ENCODE measurements at places on chromosomes 6 and 20.

DNA sequence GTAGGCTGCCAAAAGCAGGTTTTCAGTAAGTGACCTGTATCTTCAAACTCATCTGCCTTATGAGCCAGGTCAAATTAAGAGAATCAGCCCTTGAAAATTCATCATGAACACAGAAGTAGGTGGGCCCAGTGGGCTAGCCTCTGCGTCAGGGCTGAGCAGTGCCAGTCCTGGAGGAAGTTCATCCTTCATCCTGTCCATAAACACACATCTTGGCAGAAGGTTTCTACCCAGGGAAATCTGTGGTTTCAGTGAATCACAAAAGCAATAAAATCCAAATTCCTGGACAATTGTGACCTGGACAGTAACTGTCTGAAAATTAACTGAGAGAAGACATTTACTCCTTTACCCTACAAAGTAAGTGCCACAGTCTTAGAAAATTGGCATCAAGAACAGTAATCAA, 72.4 kb downstream of the ATG5 start:
- no peak for DNase-seq

- no peak for DNase-seq
Observed at GRCh38 chr6:170102038-170102437, 188.8 kb downstream of the DLL1 start.

GRCh38 chr6:169388395-169389166, 134.9 kb upstream of the THBS2 start:
- no peak for DNase-seq

- no peak for DNase-seq
Observed at GRCh38 chr6:145009711-145010110, 724.6 kb downstream of the UTRN start.

- no peak for DNase-seq
Observed at GRCh38 chr20:48414786-48415185, 413.0 kb downstream of the PREX1 start.

GRCh38 chr6:125258651-125259353, 43.0 kb downstream of the HDDC2 start:
- DNase-seq, result no peak

DNA sequence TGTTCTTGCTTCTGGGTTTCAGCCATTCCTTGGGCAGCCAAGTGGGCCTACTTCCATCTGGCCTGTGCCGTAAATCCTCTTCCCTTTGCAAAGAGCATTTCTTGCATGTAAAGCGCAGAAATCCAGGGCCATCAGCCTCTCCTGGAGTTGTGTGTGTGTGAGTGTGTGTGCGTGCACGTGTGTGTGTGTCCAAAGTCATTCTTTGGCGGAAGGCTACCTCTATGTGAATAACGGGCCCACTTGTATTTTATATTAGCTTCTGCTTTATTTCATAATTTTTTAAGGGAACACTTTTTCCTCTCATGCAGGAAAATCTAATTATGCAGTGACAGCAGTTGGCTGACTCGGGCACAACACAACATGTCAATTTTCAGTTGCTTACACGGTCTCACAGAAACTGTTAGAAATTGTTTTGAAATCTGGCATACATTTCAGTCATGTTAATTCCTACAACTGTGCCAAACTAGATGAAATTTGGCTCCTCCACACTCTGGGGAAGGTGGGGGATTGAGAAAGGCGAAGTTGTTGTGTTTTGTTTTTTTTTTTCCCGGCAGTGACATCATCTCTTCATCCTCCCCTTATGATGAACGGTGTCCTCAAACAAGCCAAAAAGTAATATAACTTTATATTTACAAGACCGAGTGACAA, 223.7 kb upstream of the TSHZ2 start:
- no peak for DNase-seq

- no peak for DNase-seq
Observed at GRCh38 chr6:44831002-44831610, 443.6 kb downstream of the CDC5L start.

- DNase-seq, result peak; percentile 82
Observed at GRCh38 chr6:134379076-134379475, 61.2 kb upstream of the SGK1 start.

DNA sequence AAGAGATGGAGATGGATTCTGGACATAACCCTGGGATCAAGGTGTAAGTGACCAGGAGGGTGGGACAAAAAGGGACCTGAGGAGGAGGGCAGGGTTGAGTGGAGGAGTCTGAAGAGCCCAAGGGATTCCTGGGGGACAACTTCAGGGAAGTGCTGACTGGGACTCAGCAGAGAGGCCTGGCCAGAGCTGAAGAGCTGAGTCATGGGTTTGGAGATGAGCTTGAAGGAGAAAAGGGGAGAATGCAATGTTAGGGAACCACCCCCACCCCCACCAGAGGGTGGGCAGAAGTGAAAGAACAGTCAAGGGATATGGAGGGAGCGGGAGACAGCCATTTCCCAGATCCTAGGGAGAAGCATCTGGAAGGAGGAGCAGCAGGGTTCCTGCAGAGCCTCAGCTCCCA, 55.2 kb downstream of the INSM1 start:
- no peak for DNase-seq

DNA sequence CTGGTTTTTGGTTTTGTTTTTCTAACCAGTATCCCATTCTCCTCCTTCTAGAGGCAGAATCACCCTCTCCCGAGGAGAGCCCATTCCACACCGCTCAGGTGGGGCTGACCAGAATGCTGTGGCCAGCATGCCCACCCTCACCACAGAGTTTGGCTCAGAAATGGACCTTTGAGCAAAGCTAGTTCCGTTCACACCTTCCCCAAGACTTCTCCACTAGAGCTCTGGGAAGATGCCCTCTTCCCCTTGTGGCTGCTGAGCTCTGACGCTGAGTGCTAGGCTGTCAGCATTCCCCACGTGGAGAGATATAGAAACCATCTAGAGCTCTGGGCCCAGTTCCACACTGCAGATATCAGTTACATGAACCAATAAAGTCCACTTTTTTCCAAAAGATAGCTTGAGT, 7.9 kb downstream of the GPLD1 start:
- DNase-seq, result no peak

DNA sequence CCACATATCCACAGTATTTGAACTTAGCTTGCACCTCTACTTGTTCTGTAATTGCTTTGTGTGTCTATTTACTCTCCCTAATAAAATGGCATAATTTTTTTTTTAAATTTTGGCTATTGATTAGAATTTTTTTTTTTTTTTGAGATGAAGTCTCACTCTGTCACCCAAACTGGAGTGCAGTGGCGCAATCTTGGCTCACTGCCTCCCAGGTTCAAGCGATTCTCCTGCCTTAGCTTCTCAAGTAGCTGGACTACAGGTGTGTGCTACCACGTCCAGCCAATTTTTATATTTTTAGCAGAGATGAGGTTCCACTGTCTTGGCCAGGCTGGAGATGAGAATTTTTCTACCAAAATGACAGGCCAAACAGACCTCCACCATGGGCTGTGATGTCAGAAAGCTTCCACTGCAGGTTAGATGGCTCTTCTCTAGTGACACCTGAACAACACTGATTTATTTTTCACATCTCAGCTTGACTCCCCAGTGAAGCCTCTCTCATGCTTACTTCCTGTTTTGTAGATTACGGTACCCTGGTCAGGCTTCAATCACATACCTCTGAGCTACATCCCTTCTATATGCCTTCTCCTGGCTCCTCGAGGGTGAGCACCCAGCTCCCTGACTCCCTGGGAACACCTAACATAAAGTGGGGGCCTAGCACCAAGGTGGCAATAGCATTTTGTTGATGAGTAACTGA, 112.8 kb downstream of the ARHGAP18 start:
- DNase-seq, result no peak

DNA sequence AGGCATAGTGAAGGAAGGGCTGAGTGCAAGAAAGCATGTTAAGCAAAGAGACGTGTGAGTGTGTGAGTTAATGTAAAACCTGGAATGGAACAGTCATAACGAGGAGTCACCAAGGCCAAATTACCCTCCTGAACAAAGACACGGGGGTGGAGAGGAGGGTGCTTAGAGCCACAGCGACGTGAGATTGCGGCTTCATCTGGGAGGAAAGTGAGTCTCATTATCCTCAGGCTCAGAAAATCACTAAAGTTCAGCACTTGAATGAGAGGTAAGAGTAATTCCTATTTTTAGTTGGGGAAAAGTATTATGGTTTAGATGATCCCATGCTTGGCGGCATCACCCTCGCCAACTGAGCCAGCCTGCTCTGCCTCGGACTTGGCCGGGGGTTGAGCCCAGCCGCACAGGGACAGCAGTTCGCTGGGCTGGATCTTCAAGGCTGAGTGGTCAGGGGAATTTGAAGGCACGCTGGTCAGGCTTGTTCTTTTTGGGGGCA, 136.6 kb downstream of the DTNBP1 start:
- DNase-seq, result no peak

GRCh38 chr6:169854083-169854725, 102.8 kb downstream of the ERMARD start:
- no peak for DNase-seq

- DNase-seq, result no peak
Observed at GRCh38 chr20:36219671-36220220, 16.5 kb upstream of the AAR2 start.

DNA sequence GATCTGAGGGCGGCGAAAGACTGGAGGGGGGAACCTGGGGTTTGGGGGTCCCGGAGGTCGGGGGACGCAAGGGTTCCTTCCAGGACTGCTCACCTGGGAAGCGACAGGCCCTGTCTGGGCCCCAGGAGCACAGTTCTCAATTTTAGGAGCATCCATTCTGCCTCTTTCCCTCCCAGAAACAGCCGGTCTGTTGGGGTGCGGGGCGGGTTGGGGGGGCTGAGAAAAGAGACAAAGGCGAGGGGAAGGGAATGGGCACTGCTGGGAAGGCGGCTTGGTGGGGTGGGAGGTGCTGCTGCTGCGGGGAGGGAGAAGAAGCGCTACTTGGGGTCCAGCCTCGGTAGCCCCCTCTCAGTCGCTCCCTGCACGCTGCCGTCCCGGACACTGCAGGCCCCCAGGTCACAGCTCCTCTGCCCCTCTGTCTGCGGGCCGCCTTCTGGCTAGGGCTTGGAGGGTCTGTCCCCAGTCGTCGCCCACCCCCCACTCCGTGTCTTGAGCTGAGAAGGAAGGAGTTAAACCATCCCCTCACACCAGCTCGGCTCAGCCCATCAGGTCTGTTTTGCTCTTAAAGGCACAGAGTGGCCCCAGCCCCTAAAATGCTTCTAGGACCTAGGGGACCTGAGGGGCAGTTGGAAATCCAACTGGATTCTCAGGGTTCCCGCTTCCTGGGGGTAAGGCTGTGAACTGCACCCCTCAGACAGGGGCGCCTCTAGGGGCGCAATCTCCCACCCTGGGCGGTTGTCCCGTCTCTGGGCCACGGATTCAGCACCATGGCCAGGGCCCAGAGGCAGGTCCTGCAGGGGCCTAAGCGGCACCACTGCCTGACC, 690 bp downstream of the GDAP1L1 start:
- no peak for DNase-seq

DNA sequence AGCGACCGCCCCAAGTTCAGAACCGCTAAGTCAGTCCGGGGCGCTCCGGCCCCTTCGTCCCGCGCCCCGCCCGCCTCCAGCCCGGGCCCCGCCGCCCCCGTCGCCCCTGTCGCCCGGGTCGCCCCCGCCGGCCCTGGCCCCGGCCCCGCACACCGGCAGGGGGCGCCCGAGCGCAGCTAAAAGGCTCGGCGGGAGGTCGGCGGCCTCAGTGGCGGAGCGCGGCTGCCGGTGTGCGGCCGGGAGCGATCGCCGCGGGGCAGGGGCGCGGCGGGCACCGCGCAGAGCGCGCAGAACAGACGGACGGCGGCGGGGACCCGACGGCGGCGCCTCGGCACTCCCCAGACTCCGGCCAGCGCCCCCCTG, at the start of gene FNDC1:
Gene FNDC1, plus strand, starts transcription at position 208 of the 363 bp plus-strand sequence. CDS start 197 bp downstream, outside the sequence.
- no peak for DNase-seq

- DNase-seq, result no peak
Observed at GRCh38 chr6:3483675-3484074, 26.8 kb upstream of the SLC22A23 start.

DNA sequence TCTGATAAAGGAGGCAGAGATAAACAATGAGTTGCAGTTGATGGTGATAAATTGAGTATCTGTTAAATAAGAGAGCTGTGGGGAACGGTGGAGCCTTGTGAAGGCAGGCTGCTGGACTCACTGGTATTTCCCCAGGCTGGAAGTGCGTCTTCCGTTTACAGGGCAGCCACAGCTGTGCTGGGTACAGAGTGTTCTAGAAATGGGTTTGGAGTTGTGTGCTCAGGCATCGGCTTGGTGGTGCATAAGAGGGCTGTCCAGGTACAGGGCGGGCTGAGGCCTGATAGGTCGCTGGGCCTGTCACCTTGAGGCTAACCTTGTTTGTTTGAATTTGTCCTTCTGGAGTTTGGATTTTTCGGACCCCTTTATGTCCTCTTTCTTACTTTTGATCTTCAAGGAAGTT, 39.3 kb downstream of the ARID1B start:
- no peak for DNase-seq

GRCh38 chr20:60035-60918, 27.2 kb upstream of the DEFB125 start:
- no peak for DNase-seq

GRCh38 chr6:163707387-163708355, 293.2 kb downstream of the QKI start:
- DNase-seq, result no peak

GRCh38 chr20:2141600-2142575, 40.3 kb downstream of the STK35 start:
- DNase-seq, result no peak

GRCh38 chr20:45251884-45252560, 2.3 kb downstream of the SLPI start:
- no peak for DNase-seq

DNA sequence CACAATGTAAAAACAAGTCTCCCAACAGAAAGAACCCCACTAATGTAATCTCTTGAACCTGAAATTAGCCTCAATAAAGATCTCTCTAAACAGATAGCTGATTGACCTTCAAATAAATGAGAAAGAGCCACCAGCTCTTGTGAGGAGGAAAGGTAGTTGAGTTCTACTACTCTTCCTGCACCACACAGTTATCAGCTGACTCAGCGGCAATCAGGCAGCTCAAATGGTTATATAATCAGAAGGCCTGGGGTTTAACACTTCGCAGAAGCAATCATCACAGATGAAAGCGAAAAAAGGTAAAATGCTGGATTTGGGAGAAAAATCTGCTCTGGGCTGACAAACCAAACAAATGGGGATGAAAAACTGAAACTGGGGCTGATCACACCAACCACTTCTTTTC, 91.8 kb downstream of the CHD6 start:
- no peak for DNase-seq

- DNase-seq, result no peak
Observed at GRCh38 chr20:15162079-15162647, 824.8 kb upstream of the FLRT3 start.

- no peak for DNase-seq
Observed at GRCh38 chr6:103872678-103873077, 987.0 kb downstream of the HACE1 start.

All from NCI-H1417 (cell line).